ENCODE measurements at places on chromosomes 3 and 15.

GRCh38 chr3:5476403-5476802 lies 288.9 kb downstream of the EDEM1 start:
- no peak for DNase-seq

DNA sequence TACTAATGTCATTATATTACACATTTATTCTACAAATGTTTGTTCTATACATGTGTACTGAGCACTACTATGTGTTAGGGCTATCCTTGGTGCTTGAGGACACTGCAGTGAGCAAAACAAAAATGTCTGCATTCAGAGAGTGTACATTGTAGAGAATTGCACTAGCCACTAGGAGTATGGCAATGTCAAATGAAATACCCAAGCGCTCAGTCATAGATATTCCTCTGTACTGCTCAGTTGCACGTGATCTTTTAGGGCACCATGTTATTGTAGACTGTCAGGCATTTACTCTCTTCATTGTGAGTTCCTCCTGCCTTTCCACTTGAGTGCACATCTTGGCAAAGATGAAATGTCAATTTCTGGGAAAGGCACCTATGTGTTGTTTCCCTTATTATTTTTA lies 36.8 kb downstream of the FNDC3B start:
- DNase-seq, result no peak

DNA sequence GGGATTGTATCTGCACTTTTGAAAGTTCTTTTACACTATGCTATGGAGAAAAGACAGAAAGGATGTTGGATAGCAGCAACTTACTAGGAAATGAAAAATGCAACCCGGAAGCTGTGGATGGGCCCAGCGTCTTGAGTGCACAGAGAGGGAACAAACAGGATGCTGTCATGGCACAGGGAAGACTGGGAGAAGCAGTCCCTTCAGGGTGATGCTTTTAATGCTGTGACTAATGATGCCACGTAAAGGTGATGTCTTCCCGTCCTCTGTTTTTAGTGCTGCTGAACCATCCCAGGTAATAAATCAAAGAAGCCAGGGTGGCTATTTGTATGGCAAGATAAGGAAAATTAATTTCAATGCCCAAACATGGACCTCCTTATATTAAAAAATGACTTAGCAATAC lies 437.6 kb downstream of the FOXP1 start:
- no peak for DNase-seq

- DNase-seq, result no peak
Measured at GRCh38 chr3:99624496-99625236, 13.7 kb upstream of the COL8A1 start.

GRCh38 chr3:44020143-44020542 lies 221.5 kb upstream of the TOPAZ1 start:
- DNase-seq, result no peak

DNA sequence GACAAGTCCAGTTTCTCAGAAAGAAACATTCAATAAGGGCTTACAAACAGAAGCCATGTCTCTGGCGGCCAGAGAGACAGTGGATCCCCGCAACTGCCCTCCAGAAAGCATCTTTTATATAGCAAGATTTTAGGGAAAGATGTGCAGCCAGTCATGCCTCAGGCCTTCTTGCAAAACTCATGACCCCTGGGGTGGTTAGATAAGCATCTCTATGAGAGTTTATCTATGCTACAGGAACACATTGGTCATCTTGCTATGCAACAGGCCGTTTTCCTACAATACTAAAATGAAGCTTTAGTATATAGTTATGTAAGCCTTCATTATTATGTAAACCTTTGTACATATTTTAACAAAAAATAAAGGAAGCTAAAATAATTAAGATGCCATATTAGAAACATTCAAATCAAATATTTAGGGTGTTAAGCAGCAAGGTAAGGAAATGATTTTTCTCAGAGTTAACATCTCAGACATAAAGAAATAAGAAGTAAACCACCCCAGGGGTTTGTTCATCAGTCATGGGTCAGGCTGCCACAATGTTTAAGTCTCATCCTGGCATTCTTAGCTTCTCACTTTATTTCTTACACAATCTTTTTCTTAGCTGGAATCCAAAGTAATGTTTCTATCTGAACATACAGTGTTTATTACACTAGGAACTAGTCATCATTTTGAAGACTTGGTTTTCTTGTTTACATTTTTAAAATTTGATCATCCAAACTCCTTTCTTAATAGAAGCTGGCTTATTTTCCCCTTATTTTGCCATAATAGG lies 6.3 kb upstream of the FSIP1 start:
- DNase-seq, result no peak

GRCh38 chr15:55770261-55770660 lies 27.3 kb upstream of the PRTG start:
- DNase-seq, result no peak

DNA sequence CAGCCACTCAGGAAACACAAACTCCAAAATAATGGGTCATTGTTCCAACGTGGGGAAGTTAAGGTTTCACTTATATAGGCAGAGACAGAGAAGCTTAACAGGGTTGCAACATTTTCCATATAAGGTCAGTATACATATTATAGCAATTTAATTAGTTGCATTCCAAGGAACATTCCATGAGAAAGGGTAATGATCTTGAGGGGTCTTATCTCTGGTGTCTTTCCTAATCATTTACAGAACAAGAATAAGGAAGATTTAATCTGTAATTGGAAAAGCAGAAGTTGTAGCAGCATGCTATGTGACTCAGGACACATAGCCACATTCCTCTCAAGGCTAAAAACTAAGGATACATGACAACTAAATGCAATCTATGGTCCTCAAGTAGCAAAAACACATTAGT lies 4.9 kb downstream of the MNS1 start:
- no peak for DNase-seq

DNA sequence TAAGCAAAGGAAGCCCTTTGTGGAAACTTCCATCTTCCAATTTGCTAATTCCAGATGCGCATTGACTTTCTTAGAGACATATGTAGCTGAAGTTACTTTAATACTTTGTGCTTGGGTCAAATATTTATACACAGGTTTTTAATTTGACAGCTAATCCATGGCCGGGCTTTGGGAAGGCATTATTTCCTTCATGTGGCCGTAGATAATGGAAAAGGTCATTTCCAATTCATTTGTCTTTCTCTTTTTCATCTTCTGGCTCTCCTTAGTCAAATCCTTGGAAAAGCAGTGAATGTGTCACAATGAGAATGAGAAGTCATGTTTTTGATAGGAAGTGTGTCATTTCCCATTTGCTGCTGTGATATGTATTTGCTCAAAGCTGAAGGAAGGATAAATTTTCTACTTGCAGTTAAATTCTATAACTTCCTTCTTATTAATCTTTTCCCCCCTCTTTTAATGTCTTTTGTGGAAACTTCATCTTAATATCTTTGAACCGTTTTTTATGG lies 323.3 kb downstream of the CLSTN2 start:
- DNase-seq, result no peak

GRCh38 chr15:70095408-70096214 lies 2.1 kb downstream of the TLE3 start:
- no peak for DNase-seq

- no peak for DNase-seq
Measured at GRCh38 chr3:126356373-126357264, 589 bp downstream of the KLF15 start.

- DNase-seq, result no peak
Measured at GRCh38 chr3:62582495-62583172, 209.3 kb upstream of the FEZF2 start.

- DNase-seq, result no peak
Measured at GRCh38 chr3:38311476-38311875, 29.4 kb downstream of the SLC22A14 start.

- peak; percentile 16 for DNase-seq
Measured at GRCh38 chr15:40471105-40471807, 472 bp downstream of the CHST14 start.

GRCh38 chr15:37137221-37137620 lies 36.9 kb upstream of the MEIS2 start:
- no peak for DNase-seq

DNA sequence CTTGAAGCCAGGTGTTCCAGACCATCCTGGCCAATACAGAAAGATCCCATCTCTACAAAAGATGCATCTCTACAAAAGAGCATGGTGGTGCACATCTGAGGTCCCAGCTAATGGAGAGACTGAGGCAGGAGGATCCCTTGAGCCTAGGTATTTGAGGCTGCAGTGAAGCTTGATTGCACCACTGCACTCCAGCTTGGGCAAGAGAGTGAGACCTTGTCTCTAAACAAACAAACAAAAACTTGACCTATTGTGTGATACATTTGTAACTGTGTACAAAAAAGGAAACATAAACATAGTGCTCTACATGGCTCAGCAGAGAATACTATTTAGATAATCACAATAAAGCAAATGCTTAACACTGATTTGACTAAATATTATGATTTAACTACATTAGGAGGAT lies 18.7 kb downstream of the ANPEP start:
- no peak for DNase-seq

DNA sequence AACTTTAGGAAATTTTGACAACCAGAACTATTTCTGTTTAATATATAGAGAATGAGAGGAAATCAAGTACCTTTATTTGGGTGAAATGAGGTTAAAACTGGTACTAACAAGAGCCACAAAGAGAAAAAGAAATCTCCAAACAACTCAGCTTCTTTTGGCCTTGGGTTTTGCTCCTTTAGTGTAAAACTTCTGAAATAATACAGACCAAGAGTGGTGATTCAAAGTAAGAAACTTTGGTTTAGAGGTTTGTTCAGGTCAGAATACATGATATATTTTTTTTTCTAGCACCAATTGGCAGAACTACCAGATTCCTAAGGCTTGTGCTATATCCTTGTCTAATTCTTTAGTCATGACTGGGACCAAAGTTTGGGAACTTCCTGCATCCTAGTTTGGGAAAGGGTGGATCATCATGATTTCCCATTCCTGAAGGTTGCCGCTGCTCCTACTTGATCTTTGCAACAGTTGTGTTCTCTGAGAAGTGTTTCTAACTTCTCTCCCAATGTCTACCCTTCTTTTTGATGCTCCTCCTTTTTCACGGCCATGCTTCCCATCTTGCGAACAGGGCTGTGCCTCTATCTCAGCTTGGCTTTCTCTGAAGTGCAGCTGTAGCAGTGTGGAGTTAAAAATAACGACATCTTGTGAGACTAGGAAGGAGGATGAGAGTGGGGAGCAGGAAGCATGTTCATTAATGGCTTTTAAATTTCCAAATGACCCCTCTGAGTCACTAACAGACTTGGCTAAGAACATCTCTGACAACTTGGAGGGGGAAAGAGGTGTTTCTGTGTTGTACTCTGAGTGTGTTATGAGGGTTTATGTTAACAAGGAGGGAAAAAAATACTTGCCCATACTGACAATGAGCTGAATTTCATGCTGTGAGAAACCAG lies 87.7 kb downstream of the KCNAB1 start:
- no peak for DNase-seq

- DNase-seq, result no peak
Measured at GRCh38 chr3:145696011-145696410, 465.0 kb downstream of the PLOD2 start.

DNA sequence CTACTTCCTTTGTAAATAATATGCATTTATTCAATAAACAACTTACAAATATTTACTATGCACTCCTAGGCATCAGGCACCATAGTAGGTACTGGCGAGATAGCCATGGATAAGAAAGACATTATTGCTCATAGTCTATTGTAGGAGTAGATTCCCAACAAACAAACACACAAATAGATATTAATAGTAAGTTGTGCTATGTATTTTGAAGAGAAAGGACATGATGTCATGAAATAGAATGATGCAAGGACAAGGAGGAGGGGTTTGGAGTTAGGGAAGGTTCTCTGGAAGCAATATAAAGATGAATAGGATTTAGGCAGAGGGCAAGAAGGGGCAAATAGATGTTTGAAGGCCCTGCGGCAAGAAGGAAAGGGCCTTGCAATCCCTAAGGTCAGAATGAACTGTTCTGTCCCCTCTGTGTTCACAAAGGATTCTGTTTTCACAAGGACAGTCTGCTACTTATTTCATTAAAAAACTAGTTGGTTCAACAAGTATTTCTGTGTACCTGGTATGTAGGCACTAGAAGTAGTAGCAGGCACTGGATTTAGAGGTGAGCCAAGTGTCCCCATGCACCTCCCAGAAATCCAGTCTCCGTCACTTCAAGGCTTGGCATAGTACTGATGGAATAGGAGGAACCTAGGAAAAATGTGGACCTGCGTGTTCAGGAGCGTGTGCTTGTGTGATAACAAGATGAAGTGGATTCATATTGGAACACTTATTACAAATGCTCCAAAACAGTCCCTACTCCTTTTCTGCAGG lies 231.8 kb upstream of the TPRG1 start:
- DNase-seq, result no peak

DNA sequence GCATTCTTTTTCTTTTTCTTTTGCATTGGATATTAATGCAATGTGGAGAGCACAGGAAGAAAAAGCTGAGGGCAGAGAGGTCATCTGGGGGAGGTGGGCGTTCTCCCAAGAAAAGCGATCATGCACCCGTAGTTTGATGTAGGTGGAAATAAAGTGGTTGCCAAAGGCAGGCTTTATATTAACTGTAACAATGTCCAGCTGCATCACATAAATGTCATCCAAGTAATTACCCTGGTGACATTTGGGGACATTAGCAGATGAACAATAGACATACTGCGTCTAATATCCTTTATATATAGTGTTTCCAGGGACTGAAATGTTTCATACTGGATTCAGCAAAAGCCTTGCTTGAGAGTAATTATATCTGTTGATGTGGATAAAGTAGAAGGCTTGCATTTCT lies 135.5 kb downstream of the CNTN6 start:
- no peak for DNase-seq

DNA sequence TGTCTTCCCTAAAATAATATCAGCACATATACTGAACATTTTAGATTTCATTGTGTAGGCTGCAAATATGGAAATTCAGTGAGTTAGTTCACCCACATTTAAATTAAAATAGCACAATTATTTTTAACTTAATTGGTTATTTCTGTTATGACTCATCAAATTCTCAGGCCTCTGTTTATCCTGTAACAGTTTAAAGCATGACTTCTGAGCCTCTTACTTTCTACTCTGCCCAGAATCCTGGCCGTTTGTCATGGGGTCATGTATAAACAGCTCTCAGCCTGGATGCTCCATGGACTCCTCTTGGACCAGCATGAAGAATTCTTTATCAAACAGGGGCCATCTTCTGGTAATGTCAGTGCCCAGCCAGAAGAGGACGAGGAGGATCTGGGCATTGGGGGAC lies 12.2 kb downstream of the TUBGCP4 start:
- DNase-seq, result no peak

GRCh38 chr15:28868744-28869345 lies 16.9 kb upstream of the APBA2 start:
- DNase-seq, result no peak

DNA sequence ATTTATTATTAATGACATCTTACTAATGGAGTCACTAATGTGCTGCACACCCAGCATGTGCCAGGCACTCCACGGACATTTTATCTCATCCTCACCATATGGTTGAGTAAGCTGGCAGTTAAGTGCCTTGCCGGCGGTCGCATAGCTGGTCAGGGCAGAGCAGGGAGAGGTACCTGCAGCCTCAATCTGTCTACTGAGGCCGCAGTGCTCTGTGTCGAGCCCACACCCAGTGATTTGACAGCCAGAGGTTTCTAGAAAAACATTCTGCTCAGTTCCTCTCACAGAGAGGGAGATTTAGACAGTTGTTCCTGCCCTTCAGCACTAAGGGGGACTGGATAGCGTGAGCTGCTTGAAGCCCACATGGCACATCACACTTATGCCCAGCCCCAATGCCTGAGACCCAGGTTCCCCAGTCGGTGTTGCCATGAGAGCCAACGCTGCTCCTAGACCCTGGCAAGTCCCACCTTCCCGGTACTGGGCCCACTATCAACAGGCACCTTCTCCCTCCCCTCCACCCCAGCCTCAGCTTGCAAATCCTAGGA lies 2.6 kb downstream of the LIPC start:
- no peak for DNase-seq

- no peak for DNase-seq
Measured at GRCh38 chr3:197761784-197762183, 12.1 kb downstream of the FYTTD1 start.

Measured in A549 (cell line).